Psoas muscle (tissue), 8 donors: ENCODE measurements at places on chromosomes 4 and X. TPM values are rescaled to one million over a fixed set of nuclear protein-coding genes. Genes with fewer than 3 reads are reported as not detected.

GRCh38 chr4:44761306-44761705 lies 35.0 kb upstream of the GNPDA2 start:
- DNase-seq: no peak

DNA sequence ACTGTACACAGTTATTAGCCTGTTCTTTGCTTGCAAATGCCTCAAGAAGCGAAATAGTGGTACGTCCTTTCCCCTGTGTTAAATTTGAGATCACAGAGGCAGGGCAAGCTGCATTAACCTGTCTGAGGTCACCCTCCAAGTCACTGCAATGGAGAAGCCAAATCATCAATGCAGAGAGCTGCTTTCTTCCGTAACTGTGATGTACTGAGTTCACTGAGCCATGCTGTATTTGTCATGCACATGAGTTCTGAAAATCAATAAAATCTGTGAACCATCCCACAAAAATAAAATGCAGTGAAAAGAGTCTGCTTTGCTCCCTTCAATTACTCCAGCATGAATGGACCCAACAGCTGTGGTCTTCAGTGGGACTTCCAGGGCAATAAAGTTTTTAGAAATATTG lies 393.5 kb downstream of the KCNIP4 start:
- DNase-seq: no peak

- no peak for DNase-seq
Observed at GRCh38 chr4:112563431-112564200, 47.6 kb upstream of the NEUROG2 start.

The COX7B2 gene
- total RNA-seq: not detected

DNA sequence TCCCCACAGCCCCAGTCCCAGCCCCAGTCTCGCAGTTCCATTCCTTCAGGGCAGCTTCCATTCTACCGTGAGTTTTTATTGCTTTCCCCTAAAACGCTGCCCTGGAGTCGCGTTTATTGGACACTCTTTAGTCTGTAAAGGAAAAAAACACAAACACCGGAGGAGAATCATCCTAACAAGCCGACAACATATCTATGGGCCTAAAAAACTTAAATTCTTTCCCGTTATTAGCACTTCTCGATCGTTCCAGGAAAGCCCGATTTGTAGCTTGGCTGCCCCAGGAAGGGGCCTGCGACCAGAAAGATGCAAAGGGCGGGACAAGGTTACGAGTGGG lies 178.5 kb downstream of the CBR4 start:
- DNase-seq: no peak

The IL13RA2 gene
- total RNA-seq: not detected

GRCh38 chr4:170093973-170094535 lies 4.3 kb upstream of the AADAT start:
- no peak for DNase-seq

GRCh38 chr4:176799653-176800052 lies 6.9 kb upstream of the VEGFC start:
- no peak for DNase-seq

GRCh38 chrX:143788265-143788664 lies 67.7 kb upstream of the SPANXN2 start:
- no peak for DNase-seq

The EGF gene
- total RNA-seq: 48.1 TPM

DNA sequence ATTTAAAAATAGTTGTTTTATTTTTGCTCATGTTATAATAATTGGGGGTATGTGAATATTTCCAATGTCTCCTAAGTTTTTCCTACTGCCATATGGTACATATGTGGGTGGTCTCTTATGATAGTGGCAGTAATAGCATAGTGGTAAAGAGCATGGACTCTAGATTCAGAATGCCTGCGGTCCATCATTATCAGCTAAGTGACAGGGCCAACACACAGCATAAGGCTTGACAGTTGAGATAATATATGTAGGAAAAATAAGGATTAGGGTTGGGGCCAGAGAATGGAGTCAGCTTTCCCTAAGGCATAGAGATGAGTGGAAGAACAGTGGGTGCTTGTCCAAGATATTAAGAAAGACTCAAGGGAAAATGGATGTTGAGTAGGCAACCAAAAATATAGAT lies 2707.5 kb downstream of the PCDH7 start:
- DNase-seq: no peak

DNA sequence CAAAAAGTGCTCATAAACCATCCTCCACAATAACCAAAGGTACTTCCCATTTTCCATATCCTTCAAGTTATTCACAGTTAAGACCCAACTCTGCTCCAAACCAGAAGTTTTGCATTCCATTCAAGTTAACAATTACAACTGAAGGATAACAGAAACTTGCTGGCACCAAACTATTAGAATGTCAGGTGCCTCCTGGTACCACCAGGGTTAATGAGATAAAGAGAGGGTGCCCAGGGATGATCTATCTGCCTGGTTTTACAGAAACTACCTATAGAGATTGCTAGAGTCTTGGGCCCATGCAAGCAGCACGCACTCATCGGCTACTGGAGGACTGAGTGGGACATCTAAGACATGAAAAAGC lies 114.6 kb downstream of the RBM47 start:
- DNase-seq: no peak

DNA sequence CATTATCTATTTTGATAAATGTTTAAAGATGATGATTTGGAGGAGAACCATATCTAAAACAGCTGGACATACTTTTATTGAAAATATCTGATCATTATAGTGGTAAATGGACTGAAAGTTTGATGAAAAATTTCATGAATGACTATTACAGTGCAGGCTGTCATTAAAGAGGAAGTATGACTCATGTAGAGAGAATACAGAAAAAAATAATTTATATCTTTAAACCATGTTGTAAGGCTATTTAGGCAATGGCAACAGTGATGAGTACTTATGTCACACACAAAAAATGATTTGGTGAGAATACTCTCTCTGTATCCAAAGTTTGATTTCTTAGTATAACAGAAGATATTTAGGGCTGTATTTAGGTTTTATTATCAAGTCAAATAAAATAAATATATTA lies 3.9 kb upstream of the GLRB start:
- no peak for DNase-seq

The ITIH6 gene
- 0.06 TPM for total RNA-seq

The SLITRK2 gene
- total RNA-seq: 0.06 TPM

DNA sequence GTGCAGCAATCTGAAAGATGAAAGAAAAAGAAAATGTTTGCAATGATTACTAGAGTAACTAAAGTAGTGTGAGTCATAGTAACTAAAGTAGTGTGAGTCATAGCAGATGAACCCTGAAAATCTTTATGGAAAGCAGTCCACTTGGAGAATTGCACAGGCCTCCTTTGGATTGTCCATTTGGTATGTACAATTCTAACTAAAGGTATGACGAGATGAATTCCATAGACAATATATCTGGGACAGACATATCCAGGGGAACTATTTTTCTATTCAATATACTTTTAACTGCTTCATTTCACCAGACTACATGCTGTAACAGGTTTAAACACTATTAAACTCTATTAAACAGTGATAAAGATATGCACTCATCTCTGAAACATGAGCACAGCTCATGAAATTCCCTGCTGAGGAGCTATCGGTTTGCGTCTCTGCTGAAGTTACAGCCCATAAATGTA lies 798.7 kb downstream of the PCDH7 start:
- DNase-seq: no peak

The XAGE2 gene
- not detected for total RNA-seq
